ENCODE measurements at places on chromosomes 13 and 19. TPM values are rescaled to one million over a fixed set of nuclear protein-coding genes. Genes with fewer than 3 reads are reported as not detected.

Gene FGF14
- total RNA-seq = 17.8 TPM

Gene CCDC194
- not detected for total RNA-seq

Gene SELENOV
- 9.9 TPM for total RNA-seq

Gene LRRC63
- total RNA-seq = not detected

DNA sequence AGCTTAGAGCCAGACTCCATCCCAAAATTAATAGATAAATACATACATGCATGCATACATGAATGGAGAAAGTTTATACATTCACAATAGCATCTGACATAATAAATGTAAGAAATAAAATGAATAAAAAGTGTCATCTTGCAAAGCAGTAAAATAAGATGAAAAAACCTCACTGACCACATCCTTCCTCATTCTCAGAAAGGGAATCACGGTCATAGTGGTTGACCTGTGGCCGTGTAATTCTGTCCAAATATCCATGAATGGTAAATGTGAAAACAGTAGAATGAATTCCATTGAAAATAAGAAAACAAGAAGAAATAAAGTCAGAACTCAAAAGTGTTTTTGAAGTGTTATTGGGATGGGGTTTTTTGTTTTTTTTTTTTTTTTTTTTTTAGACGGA, 9.8 kb upstream of the CDC42EP5 start:
- H3K4me3 ChIP-seq = no peak overlapping the region
- H3K36me3 ChIP-seq = no peaks in the 10 kb centered on the region
- H3K27me3 ChIP-seq = peaks cover 2% of the 10 kb centered on the region

GRCh38 chr13:44487989-44488388, 88.1 kb downstream of the TSC22D1 start:
- H3K4me3 ChIP-seq = no peak overlapping the region
- no peak overlapping the region for H3K27ac ChIP-seq
- H3K36me3 ChIP-seq = no peaks in the 10 kb centered on the region
- no peaks in the 10 kb centered on the region for H3K27me3 ChIP-seq
- peaks cover 3% of the 10 kb centered on the region for H3K4me1 ChIP-seq

GRCh38 chr19:32442650-32443049, 37.1 kb downstream of the DPY19L3 start:
- H3K27ac ChIP-seq = no peak overlapping the region
- H3K27me3 ChIP-seq = peaks cover 4% of the 10 kb centered on the region
- H3K36me3 ChIP-seq = no peaks in the 10 kb centered on the region
- H3K4me3 ChIP-seq = no peak overlapping the region

GRCh38 chr19:5827342-5827890, 12.1 kb downstream of the FUT6 start:
- H3K27me3 ChIP-seq = peaks cover 8% of the 10 kb centered on the region
- no peak for DNase-seq
- no peaks in the 10 kb centered on the region for H3K4me1 ChIP-seq
- peak overlapping the region; percentile 91 for H3K4me3 ChIP-seq

DNA sequence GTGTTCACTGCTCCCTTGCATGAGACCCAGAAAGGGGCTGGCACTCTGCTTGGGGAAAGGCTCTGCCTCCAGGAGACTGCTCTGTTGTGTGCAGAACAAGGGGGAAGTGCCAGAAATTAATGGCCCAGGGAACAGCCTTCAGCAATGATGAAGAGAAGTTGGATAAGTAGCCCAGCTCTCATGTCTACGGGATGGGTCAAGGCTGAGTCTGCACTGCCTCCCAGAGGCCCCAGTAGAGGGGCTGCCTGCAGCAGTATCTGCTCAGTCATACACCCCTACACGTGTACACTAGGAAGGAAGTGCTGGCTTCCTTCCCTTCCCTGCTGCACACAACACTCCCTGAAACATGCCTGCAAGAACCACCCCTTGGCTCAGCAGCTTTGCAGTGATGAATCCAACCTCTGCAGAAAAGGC, 54.6 kb upstream of the URI1 start:
- no peak overlapping the region for H3K27ac ChIP-seq
- DNase-seq = no peak
- H3K36me3 ChIP-seq = no peaks in the 10 kb centered on the region
- H3K27me3 ChIP-seq = peaks cover 2% of the 10 kb centered on the region
- H3K4me1 ChIP-seq = no peaks in the 10 kb centered on the region
- no peak overlapping the region for H3K4me3 ChIP-seq

- no peak overlapping the region for H3K27ac ChIP-seq
- H3K4me3 ChIP-seq = no peak overlapping the region
- DNase-seq = no peak
- H3K36me3 ChIP-seq = peaks cover 1% of the 10 kb centered on the region
Observed at GRCh38 chr13:24709186-24709913, 29.1 kb downstream of the ATP12A start.

DNA sequence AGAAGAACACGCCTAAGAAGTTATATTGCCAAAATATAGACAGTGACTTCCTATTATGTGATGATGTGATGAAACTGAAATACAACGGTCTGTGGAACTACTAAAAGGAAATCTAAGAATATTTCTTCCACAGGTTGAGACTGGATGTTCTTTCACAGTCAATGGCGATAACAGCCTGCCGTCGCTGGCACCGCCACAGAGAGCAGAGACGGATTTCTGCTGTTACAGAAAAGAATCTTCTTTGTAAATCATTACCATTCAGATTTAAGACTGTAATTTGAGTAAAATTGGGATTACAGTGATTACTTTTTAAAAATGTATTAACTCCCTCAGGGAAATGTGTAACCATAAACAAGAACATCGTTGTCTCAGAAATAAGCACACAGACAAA, 100.8 kb downstream of the TUBGCP3 start:
- H3K4me3 ChIP-seq = no peak overlapping the region
- H3K27me3 ChIP-seq = peaks cover 4% of the 10 kb centered on the region
- DNase-seq = no peak
- H3K36me3 ChIP-seq = peaks cover 6% of the 10 kb centered on the region

- no peak for DNase-seq
- H3K27me3 ChIP-seq = peaks cover 11% of the 10 kb centered on the region
- no peaks in the 10 kb centered on the region for H3K4me1 ChIP-seq
Observed at GRCh38 chr19:43700395-43701000, 15.4 kb upstream of the IRGC start.

- no peaks in the 10 kb centered on the region for H3K27me3 ChIP-seq
- H3K36me3 ChIP-seq = no peaks in the 10 kb centered on the region
- H3K4me3 ChIP-seq = no peak overlapping the region
- no peak overlapping the region for H3K27ac ChIP-seq
- no peak for DNase-seq
- H3K4me1 ChIP-seq = no peaks in the 10 kb centered on the region
Observed at GRCh38 chr13:23059173-23059572, 121.6 kb upstream of the SGCG start.

- H3K27me3 ChIP-seq = peaks cover 2% of the 10 kb centered on the region
- no peak overlapping the region for H3K4me3 ChIP-seq
- peaks cover 6% of the 10 kb centered on the region for H3K4me1 ChIP-seq
Observed at GRCh38 chr13:109812382-109812781, 26.0 kb upstream of the IRS2 start.

GRCh38 chr13:101611491-101612475, 159.3 kb downstream of the ITGBL1 start:
- H3K27me3 ChIP-seq = no peaks in the 10 kb centered on the region
- no peaks in the 10 kb centered on the region for H3K4me1 ChIP-seq
- H3K27ac ChIP-seq = no peak overlapping the region
- no peak for DNase-seq
- H3K36me3 ChIP-seq = no peaks in the 10 kb centered on the region
